ENCODE measurements at places on chromosomes 3 and 15. TPM values are rescaled to one million over a fixed set of nuclear protein-coding genes. Genes with fewer than 3 reads are reported as not detected.

The CFAP44 gene
- total RNA-seq = 5.4 TPM

The MB21D2 gene
- 2.8 TPM for total RNA-seq

DNA sequence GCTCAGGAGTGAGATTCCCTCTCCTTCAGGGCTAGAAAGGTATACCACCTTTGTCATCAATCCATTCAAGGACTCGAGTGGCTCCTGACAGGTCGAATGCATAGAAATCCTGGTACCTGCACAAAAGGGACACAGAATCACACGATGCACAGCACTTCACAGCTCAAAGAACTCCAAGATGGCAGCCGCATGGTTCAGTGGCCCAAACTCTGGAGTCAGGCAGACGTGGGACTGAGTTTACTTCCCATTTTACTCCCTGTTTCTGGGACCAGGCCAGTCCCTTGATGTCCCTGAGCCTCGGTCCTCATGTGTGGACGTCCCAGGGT, 536 bp downstream of the WDR73 start:
- H3K4me1 ChIP-seq = peaks cover 5% of the 10 kb centered on the region
- H3K27me3 ChIP-seq = no peaks in the 10 kb centered on the region
- peak overlapping the region; percentile 86 for H3K27ac ChIP-seq
- peak overlapping the region; percentile 81 for H3K4me3 ChIP-seq

- no peak overlapping the region for H3K4me3 ChIP-seq
- no peaks in the 10 kb centered on the region for H3K27me3 ChIP-seq
- H3K27ac ChIP-seq = no peak overlapping the region
- no peaks in the 10 kb centered on the region for H3K36me3 ChIP-seq
Observed at GRCh38 chr3:17865631-17866030, 123.2 kb upstream of the TBC1D5 start.

DNA sequence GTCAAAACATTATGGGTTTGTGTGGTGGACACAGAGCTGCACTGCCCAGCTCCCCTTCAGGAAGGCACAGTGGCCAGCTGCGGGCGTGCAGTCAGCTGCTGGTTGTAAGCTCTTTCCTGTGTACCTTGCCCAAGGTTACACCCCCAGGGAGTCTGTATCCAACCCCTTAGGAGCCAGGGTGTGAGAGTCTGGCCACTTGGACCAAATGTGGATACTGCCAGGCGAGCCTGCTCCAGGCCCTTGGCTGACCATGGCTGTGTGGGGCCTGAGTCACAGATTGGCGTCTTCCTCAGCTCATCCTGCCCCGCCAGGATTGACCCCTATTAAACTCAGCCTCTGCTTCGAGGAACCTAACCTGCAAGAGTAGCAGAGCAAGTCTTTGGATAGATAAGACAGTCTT, 56.9 kb downstream of the ABHD5 start:
- no peak for DNase-seq
- H3K36me3 ChIP-seq = no peaks in the 10 kb centered on the region
- no peak overlapping the region for H3K27ac ChIP-seq
- H3K4me1 ChIP-seq = no peaks in the 10 kb centered on the region
- no peak overlapping the region for H3K4me3 ChIP-seq

DNA sequence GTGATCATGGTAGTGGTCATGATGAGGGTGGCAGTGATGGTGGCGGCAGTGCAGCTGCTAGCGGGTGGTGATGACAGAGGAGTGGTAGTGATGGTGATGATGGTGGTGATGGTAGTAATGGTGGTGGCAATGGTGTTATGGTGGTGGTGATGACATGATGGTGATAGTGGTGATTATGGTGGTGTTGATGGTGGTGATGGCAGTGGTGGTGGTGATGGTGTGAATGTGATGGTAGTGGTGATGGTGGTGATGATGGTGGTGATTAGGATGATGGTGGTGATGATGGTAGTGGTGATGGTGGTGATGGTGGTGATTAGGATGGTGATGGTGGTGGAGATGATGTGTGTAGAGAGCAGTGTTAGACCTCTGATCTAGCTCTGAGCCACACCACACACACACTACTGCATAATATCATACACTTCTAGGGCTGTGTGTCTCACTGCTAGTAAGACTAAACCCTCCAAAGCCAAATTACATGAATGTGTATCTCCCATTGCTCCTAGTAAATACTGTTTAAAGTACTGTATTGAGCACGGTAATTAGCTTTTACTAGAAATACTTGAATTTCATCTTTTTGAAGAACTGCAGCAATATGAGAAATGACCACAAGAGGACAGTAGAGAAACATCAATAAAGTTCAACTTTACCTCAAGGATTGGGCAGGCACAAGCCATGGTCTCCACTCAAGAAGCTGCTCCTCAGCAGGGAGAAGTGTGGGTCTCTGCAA, 28.8 kb downstream of the TMED3 start:
- H3K27me3 ChIP-seq = no peaks in the 10 kb centered on the region
- no peak overlapping the region for H3K4me3 ChIP-seq
- H3K27ac ChIP-seq = no peak overlapping the region
- H3K4me1 ChIP-seq = no peaks in the 10 kb centered on the region

The SLC28A2 gene
- 21.6 TPM for total RNA-seq

DNA sequence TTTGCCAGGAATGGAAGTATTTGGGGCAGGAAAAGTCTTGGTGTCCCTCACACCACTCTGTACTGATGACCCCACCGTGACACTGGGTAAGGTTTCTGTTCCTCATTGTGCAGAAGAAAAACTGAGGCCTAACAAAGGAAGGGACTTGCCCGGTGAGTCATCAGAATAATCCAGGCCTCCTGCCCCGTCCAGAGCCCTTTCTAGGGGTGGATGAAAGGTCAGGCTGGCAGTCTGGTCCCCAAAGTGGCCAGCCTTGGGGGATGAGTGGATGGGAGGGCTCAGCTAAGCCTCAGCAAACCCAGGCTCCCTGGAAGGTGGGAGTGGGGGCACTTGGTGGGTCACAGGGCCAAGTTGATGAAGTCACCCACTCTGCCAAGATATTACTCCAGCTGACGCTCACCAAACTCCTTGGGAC, 2.3 kb upstream of the DNAH1 start:
- no peak for DNase-seq
- H3K36me3 ChIP-seq = no peaks in the 10 kb centered on the region
- H3K4me3 ChIP-seq = no peak overlapping the region
- H3K27me3 ChIP-seq = no peaks in the 10 kb centered on the region
- H3K4me1 ChIP-seq = peaks cover 6% of the 10 kb centered on the region

The SCAANT1 gene
- not detected for total RNA-seq

DNA sequence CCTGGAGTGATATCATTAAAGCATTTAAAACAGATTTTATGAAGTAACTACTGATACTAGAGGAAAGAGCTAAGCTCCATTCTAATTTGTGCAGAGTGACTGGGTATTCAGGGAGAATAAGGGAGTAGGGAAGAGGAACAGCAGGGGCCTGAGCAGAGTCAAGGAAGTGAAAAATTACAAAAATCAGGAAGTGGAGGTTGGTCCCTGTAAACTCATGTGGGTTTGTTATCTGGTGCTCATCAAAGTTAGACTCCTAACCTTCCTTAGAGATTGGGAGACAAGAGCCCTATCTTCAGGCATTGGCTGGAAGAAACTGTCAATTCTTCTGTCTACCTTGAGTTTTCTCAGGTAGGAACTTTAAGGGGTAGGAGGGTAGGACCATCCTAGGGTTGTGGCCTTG, 82.5 kb downstream of the NEK11 start:
- no peak for DNase-seq
- no peaks in the 10 kb centered on the region for H3K36me3 ChIP-seq
- no peaks in the 10 kb centered on the region for H3K27me3 ChIP-seq

DNA sequence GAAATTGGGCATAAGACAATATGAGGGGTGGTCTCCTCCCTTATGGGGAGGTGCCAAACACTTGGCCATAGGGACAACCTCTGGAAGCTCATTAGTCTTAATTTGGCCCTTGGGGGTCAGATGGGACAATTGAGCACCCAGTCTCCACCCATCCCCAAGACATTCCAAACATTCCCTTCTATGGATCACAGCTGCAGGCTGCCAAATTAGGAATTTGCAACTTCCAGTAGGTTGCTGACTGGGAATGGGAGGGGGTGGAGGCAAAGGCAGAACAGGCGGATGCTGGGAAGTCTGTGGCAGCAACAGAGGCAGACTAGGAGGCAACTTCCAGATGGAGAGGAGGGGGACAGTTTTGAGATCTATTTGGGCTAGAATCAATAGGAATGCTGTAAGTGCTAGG, 1.4 kb upstream of the PDHB start:
- no peaks in the 10 kb centered on the region for H3K36me3 ChIP-seq
- H3K4me1 ChIP-seq = peaks cover 4% of the 10 kb centered on the region
- H3K27ac ChIP-seq = peak overlapping the region; percentile 7
- no peak overlapping the region for H3K4me3 ChIP-seq
- DNase-seq = no peak
- H3K27me3 ChIP-seq = no peaks in the 10 kb centered on the region

DNA sequence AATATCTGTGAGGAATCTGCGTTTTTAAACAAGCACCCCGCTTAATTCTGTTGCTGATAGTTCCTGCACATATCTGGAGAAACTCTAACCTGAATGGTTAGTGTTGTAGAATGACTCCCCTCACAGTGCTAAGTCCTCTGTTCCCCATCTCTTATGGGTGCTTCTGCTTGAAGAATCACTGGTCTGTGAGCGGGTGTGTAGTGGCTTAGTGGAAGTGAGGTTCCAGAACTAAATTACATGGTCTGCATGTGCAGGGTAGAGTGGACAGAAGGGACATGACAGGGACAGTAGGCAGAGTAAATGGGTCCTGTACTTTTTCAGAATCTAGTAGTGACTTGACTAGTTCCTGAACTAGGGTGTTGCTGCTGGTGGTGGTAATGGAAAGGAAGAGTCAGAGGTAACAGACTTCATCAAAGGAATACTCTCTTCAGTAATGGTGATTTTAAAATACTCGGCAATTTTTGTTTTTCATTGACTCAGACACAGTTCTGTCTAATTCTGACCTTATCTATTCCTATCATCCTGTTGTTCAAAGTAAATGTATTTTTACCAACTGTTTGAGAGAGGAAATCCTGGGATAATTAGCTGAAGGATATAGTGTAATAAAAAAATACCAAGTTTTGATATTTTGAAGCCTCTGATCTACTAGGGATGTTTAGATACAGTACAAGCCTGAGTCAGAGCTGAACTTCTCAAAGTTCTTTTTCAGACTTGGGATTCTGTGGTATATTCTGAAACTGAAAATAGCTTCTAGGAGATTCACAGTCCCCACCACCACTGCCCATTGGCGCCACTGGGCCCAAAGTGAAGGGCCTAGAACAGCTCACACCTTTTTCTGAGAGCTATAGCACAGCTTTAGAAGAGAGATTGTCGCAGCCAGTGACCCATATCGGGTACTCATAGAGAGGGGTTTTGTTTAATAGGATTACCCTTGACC, 55.5 kb downstream of the FNDC3B start:
- H3K36me3 ChIP-seq = no peaks in the 10 kb centered on the region
- no peak overlapping the region for H3K4me3 ChIP-seq

- peaks cover 10% of the 10 kb centered on the region for H3K27me3 ChIP-seq
- no peaks in the 10 kb centered on the region for H3K4me1 ChIP-seq
- DNase-seq = peak; percentile 37
- peak within 1 kb of the TSS; percentile 50 for H3K4me3 ChIP-seq
- no peaks in the 10 kb centered on the region for H3K36me3 ChIP-seq
- H3K27ac ChIP-seq = no peak within 1 kb of the TSS
Observed at GRCh38 chr3:62874711-62875557, at the start of gene CADPS. Gene CADPS (minus strand): TSS chr3:62875416. CDS start chr3:62875029, 387 bp downstream.

The PROS1 gene
- total RNA-seq = 26.0 TPM

DNA sequence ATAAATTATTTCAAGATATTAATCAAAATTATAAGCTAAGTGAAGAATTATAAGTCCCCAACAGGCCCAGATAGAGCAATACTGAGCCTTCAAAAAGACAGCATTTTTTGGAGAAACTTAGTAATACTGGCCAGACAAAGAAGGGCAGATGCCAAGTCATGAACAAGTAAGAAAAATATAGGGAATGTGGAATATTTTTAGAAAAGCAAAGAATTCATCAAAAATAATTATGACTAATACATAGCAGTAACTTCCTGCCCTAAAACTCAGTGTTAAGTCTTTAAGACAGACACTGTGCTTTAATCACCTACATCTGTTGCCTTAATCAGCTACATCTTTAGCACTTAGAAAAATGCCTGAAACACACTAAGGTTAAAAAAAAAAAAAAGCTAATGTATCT, 31.2 kb downstream of the DPH6 start:
- H3K4me3 ChIP-seq = no peak overlapping the region
- no peaks in the 10 kb centered on the region for H3K4me1 ChIP-seq
- DNase-seq = no peak
- H3K27me3 ChIP-seq = no peaks in the 10 kb centered on the region

- no peak overlapping the region for H3K27ac ChIP-seq
- H3K27me3 ChIP-seq = no peaks in the 10 kb centered on the region
- H3K4me1 ChIP-seq = no peaks in the 10 kb centered on the region
- H3K36me3 ChIP-seq = no peaks in the 10 kb centered on the region
Observed at GRCh38 chr3:4021162-4021561, 221.9 kb downstream of the LRRN1 start.

- peaks cover 33% of the 10 kb centered on the region for H3K4me1 ChIP-seq
- H3K27ac ChIP-seq = peak overlapping the region; percentile 79
- DNase-seq = peak; percentile 45
Observed at GRCh38 chr15:74782259-74783071, 585 bp downstream of the CSK start.

- H3K4me1 ChIP-seq = no peaks in the 10 kb centered on the region
- H3K27me3 ChIP-seq = no peaks in the 10 kb centered on the region
- H3K4me3 ChIP-seq = no peak overlapping the region
Observed at GRCh38 chr3:184448321-184449160, 68.7 kb downstream of the CHRD start.

GRCh38 chr15:56040081-56041035, 46.9 kb upstream of the NEDD4 start:
- no peaks in the 10 kb centered on the region for H3K27me3 ChIP-seq
- DNase-seq = peak; percentile 49
- no peak overlapping the region for H3K27ac ChIP-seq
- H3K4me3 ChIP-seq = no peak overlapping the region
- H3K4me1 ChIP-seq = no peaks in the 10 kb centered on the region
- no peaks in the 10 kb centered on the region for H3K36me3 ChIP-seq

The IL17RE gene
- total RNA-seq = 71.4 TPM

- H3K4me3 ChIP-seq = no peak overlapping the region
- DNase-seq = no peak
- H3K4me1 ChIP-seq = no peaks in the 10 kb centered on the region
- H3K36me3 ChIP-seq = no peaks in the 10 kb centered on the region
- no peak overlapping the region for H3K27ac ChIP-seq
Observed at GRCh38 chr3:171718493-171719185, 91.6 kb downstream of the PLD1 start.

DNA sequence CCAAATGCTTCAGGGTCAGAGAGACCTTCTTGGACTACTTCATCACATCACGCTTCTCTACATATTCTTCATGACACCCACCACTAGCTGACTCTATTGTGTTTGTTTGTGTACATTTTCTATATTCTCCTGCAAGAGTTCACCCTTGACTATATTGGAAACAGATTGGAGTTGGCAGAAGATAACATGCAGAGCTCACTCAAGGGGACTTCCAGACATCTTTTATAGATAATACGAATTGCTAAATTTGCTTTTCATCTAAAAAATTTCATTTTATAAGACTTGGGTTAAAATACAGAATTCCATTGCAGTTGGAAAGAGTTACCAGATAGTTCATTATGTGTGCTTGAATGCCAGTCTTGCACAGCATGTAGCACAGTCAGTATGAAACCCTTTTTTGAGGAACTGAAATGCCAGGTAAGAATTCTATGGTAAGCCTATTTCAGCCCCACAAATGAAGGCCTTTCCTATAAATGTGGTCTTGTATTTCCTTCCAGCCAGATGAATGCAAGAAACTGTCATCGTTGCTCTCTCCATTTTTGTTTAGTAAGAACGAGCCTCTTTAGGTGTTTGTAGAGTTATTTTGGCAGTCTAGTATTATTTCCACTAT, 177.6 kb downstream of the GHSR start:
- no peaks in the 10 kb centered on the region for H3K4me1 ChIP-seq
- no peaks in the 10 kb centered on the region for H3K27me3 ChIP-seq
- H3K36me3 ChIP-seq = peaks cover 12% of the 10 kb centered on the region
- no peak for DNase-seq
- H3K4me3 ChIP-seq = no peak overlapping the region
- no peak overlapping the region for H3K27ac ChIP-seq

The TGM4 gene
- total RNA-seq = not detected
